Hematopoietic multipotent progenitor cell treated with erythropoietin and hydrocortisone succinate and interleukin-3 and kit ligand, for 15 days (in vitro differentiated cells): ENCODE measurements at places on chromosomes 4 and X.

- DNase-seq = no peak
Observed at GRCh38 chrX:95427389-95427788, 1257.3 kb upstream of the DIAPH2 start.

DNA sequence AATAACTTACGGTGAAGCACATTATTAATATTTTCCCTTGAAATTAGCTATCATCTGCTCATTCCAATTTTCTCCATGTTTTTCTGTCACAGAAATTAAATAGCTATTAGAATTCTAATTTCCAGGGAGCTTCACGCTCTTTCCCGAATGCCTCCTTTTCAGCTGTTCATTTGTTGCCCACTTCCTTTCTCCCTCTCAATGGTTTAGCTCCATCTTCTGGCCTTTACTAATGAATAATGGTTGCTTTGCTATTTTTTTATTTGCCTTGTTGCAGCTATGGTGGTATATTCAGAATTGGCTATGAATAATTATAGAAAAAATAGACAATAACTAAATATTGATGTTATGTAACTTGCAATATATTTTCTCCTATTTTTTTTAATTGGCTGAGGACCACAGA lies 70.5 kb downstream of the GRIA2 start:
- DNase-seq = no peak

GRCh38 chr4:1409491-1410425 lies 3.5 kb upstream of the NKX1-1 start:
- no peak for DNase-seq

- no peak for DNase-seq
Observed at GRCh38 chr4:147428583-147428982, 52.3 kb upstream of the EDNRA start.

DNA sequence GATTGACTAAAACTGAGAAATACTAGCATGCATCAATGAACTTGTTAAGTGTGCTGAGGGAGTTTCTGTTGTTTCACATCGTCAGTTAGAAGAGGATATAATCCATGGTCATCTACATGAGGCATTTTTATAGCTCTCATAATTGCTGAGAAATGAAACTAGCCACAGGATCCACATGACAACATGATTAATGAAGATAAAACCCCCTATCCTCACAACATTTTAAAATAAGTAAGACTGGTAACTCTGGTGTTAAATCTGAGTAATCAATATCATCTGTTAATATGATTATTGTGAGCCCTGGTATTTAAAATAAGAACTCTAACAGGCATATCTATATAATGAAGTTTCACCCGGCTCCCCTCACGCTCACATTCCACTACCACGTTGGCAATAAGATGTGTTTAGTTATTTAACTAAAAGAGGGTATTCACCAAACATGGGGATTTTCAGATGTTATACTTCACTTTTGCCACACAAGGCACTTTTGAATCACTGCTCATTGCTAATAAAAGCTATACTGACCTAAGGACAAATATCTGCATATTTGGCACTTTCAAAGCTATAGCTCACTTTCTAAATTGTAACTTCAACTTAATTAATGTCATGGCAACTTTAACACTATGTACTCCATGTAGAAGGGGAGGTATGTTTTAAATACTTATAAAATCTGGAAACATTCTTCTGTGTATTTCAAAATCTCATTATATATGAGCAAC lies 6.7 kb downstream of the UNC5C start:
- DNase-seq = no peak

DNA sequence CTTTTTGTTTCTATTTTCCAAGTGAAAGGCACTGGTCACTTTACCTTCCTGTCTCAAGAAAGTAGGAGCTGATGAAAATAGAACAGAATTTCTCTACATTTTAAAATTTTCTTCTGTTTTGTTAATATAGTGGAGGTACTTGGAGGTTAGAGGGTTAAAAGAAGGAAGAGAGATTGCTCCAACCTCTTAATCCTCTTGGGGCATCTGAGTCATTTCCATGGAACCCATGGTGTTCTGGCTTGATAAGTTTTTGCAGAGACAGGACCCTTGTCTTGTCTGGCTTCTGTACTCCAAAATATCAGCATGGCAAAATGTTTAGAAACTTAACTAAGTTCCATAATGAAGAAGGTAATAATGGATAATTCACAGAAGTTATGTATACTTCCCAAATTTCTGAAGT lies 727.2 kb downstream of the C4orf33 start:
- no peak for DNase-seq

DNA sequence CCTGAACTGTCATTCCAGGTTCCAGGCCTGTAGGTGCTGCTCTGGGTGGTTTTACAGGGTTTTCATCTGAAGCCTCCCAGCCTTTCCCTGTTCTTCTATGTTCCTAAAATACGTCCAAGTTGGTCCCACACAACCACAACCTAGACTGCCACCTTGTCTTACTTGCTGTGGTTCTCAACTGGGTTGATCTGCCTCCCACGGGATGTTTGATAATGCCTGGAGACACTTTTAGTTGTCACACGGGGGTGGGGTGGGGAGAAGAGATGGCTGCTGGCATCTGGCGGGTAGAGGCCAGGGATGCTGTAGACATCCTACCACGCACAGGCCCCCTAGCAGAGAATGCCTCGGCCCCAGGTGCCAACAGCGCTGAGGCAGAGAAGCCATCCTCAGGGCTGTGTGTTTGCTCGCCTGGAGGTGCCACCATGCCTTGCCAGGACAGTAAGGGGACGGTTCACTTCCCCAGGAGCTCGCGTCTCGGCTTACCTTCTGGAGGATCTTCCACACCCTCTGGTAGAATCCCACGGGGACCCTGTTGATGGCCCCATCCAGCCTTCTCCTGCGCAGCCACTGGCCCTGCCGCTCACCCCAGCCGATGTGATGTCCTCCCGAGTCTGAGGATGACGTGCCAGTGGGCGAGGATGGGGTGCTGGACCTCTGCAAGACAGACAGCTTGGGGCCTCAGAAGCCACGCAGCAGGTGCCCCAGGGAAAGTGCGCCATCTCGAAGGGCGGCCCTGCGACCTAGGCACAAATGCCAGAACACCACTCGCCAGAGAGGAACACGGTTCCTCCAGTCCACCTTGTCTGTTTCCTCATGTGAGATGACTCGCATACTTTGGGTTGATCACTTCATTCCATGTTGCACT lies 87.0 kb downstream of the PHKA2 start:
- DNase-seq = no peak

- DNase-seq = no peak
Observed at GRCh38 chr4:16161851-16162408, 64.3 kb downstream of the TAPT1 start.

GRCh38 chrX:124737771-124738170 lies 391.4 kb downstream of the SH2D1A start:
- no peak for DNase-seq

- no peak for DNase-seq
Observed at GRCh38 chr4:132108784-132109183, 1040.3 kb upstream of the PCDH10 start.

- DNase-seq = no peak
Observed at GRCh38 chrX:40465735-40466551, 114.8 kb upstream of the ATP6AP2 start.

GRCh38 chr4:142091085-142091513 lies 454.7 kb downstream of the IL15 start:
- no peak for DNase-seq

DNA sequence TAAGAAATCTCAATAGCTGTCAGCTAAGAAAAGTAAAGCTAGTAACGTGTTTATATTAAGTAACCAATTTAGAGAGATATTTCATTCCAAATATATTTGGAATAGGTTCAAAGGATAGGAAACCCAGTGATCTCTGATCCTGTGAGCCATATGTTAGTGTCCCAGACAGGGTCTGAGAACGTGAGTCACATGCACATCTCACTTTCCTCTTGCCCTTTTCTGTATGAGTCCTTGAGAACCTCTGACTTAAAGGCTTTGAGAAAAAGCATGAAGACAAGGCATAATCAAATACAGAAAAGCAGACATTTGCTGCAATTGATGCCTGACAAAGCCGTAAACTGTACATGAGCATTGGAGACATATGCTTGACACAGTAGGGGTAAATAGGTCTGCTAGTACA lies 655.1 kb upstream of the ADGRL3 start:
- DNase-seq = no peak

DNA sequence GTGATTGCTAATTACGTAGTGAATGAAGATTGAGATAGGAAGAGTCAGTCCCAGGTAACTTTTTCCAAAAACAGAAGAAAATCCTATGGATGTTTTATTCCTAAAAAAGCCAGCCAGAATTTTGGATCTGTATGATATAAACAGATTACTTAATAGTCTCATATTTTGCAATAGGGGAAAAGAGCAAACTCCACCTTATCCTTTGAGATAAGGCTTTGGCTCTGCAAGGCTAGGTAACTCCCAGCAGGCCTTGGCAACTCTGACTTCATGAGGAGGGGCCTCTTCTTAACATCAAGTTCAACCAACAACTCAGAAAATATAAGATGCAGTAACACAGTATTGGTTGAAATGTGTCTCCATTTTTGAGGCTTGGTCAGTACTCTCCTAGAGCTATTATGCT lies 98.7 kb upstream of the SLC4A4 start:
- DNase-seq = no peak

- no peak for DNase-seq
Observed at GRCh38 chrX:136387951-136388502, 87.3 kb downstream of the ADGRG4 start.

GRCh38 chrX:143988356-143988755 lies 104.5 kb downstream of the UBE2NL start:
- DNase-seq = no peak

DNA sequence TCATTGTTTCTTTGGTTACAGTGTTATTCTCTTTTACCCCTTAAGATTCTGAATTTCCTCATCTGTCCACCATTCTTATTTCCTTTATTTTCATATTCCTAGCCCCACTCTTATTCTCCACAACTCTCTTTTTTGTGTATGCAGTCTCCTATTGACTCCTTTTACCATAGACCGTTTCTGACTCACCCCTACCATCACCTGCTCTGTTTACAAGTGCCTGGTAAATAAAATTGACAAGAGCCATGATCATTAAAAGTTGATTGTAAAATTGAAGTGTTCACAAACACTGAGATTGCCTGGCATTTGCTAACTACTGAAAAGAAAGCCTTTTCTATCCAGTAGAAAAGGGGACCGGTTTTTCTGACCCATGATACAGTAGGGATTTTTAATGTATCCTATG lies 54.4 kb downstream of the MRPL1 start:
- no peak for DNase-seq

DNA sequence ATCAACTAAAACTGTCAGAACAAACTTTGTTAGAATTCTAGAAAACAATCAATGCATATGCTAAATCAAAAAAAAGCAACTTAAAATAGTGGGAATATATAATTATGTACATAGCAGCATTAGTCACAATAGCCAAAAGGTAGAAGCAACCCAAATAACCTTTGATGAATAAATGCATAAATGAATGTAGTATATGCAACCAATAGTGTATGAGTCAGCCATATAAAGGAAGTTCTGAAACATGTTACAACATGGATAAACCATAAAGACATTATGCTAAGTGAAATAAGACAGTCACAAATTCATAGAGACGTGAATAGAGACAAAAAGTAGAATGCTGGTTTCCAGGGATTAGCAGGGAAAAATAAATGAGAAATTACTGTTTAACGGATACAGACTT lies 762.8 kb upstream of the INTU start:
- no peak for DNase-seq

GRCh38 chr4:6124386-6125102 lies 75.8 kb downstream of the JAKMIP1 start:
- DNase-seq = no peak

DNA sequence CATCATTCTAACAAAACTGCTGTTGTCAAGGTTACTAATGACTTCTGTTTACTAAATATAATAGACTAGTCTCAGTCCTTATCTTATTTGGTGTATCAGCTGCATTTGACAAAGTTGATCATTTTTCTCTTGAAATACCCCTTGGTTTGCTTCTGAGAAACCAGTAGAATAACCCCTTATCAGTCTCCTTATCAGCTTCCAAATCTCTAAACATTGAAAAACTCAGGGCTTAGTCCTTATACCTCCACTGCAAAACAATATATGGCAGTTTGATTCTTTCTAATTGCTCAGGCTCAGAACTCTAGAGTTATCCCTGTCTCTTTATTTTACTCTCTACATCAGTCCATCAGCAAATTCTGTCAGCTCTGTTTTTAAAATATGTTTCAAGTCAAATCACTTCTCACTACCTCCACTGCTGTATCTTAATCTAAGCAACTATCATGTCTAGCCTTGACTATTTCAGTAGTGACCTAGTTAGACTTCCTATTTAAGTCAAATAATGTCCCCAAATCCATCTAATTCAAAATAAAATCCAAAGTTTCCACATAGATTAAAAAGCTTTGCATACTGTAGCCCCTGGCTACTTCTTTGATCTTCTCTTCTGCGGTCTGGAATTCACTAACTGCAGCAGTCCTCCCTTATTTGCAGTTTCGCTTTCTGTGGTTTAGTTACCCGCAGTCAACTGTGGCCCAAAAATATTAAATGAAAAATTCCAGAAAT lies 87.1 kb upstream of the NPNT start:
- no peak for DNase-seq

DNA sequence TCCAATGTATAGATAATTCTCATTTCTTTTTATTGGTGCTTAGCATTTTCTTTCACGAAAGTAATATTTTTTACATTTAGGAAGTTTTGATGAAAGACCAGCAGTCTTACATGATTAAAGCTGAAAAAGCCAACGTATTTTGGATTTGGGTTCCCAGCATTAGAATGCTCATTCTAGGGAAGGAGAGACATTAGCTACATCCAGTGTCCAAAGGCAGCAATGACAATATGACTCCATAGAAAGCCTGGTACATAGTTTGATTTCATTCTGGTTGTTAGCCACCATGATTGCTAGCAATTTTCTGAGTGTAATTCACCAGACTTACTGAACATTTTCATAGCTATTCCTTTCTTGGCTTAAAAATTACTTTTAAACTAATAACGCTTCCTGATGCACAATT lies 1397.5 kb downstream of the PCDH7 start:
- no peak for DNase-seq

DNA sequence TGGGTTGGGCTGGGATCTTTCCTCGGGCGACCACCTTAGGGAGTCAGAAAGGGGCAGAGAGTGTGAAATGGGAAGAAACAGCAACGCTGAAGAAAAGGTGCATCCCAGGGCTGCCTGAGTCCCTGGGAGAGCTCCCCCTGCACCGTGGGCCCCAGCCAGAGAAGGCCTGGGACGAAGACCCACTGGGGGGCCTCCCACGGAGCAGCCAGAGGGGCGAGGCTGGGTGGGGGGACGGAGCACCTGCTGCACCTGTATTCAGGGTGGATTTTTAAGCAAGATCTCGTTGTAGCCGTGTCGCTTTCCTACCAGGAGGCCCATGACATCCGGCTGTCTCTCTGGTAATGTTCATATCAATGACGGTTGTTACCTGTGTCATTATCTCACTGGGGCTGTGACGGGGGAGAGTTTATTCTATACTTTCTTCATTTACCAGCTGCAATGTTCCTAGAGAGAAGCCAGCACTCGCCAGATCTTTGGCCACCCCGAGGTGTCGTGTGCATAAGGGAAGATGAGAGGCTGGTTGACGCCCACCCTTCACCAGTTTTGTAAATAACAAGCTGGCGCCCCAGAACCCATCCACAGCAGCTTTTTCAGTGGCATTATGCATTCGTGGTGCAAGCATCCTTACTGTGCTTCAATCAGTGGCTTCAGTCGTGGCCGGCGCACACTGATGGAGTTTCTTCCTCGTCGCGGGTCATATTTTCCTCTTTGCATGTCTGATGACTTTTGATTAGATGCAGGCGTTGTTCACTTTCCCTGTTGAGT lies 5.6 kb upstream of the PCGF3 start:
- no peak for DNase-seq

GRCh38 chr4:156774422-156774821 lies 197.2 kb downstream of the PDGFC start:
- no peak for DNase-seq
